ENCODE measurements at places on chromosomes 5 and 9.

GRCh38 chr9:134066913-134067851, 644 bp downstream of the BRD3 start:
- DNase-seq: peak; percentile 74

DNA sequence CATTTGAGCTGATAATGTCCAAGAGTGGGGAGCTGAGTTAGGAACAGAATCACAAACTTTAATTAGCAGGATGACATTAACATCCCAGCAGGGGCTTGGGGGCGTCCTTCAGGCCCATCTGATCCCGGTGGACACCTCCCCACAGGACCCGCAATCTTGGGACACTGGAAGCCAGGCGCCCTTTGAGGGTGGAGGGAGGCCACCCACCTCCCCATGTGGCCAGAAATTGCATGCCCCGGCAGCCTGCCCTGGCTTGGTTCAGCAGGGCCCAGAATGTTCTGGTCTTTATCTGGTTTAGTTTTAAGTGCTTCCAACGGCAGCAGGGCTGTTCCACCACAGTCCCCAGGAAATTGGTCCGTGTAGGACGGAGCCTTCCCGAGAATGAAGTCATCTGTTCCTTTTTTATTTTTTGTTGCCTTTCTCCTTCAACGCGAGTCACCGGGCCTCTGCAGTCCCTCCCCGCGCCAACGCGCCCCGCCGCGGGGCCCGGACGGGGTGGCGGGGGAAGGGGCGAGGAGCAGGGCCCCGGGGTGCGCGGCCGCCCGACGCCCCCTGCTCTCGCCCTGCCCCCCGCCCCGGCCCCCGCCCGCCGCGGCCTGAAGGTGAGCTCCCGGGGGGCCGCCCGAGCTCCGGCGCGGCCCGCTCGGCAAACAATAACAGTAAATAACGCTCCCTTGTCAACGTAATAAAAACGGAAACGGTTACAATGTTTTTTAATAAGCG, 207.9 kb downstream of the C9orf50 start:
- DNase-seq: peak; percentile 75

- DNase-seq: no peak
These were observed 61.1 kb downstream of the TARS1 start for GRCh38 chr5:33501899-33502298.

DNA sequence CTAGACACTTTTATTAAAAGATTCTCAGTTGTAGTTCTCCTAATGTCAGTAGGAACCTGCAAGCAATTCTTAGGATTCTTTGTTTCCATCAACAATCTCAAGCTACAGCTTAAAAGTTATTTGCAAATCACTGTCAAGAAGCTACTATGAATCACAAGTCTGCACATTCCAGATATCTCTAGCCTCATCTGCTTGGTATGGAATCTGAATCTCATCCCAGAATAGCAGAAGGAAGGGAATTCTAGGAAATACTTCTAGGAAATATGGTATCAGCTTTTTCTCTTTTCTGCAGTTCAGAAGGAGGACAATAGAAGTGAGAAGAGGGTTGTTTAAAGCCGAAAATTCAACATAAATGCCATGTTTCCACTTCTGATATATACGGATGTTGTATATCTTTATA, 792.2 kb upstream of the CDH9 start:
- DNase-seq: no peak

DNA sequence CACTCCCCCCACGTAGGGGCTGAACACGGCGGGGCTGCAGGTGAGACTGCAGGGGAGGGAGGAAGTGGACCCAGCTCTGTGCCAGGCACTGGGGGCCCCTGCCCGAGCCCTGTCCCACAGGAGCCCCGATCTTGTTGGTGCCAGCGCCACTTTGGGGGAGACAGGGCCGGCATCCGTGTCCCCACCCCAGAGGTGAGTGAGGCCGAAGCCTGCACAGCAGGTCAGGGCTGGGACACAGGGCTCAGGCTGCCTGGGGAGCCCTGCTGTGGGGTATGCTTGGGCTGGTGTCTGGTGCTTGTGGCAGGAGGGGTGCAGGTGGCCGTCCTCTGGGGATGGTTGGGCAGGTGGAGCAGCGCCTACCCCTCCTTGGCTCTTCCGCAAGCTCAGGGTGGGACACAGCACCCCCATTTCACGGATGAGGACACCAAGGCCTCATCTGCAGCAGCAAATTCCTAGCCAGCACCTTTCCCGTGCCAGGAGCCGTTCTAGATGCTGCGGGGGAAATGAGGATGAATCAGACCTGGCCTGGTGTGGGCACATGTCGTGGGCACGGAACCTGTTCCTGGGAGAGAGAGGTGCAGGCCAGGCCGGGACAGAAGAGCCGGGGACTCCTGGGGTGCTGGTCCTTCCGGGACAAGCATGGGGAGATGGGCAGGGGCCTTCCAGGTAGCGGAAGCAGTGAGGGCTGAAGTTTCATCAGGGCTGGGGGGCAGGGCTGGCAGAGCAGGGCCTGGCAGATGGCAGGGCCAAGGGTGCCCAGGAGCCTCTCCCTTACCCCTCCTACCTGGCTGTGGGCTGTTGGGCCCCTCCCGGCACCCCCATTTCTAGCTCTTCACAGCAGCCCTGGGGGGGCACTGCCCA, 35.2 kb downstream of the KCNT1 start:
- no peak for DNase-seq

Data from naive thymus-derived CD8-positive, alpha-beta T cell (primary cell).